ENCODE measurements at places on chromosomes 11 and 22.

DNA sequence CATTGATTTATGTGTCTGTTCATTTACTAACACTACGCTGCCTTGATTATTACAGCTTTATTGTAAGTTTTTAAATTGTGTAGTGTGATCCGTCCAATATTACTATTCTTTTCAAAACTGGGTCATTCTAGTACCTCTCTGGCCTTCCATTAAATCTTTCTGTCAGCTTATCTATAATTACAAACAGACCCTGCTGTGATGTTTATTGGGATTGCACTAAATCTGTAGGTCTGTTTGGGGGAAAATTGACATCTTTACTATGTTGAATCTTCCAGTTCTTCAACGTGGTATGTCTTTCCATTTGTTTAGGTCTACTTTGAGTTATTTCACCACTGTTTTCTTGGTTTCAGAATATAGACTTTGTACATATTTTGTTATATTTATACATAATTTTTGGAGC, 15.6 kb downstream of the CABIN1 start:
- DNase-seq: no peak

DNA sequence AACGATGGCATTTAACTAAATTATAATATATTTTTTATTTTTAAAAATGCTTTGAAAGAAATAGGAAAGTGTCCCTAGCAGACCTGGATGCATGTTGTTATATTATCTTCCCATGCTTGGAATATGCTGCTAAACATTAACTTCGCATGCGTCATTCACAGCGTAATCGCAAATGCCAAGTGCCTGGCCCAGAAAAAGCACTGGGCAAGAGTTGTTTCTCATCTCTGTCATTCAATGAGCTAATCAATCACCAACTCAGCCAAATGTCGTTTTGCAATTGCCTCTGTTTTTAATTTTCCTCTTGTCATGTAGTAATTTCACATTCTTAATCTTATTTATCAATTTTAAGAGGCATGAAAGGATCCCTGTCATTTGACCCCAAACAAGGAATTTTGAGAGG, 1421.9 kb downstream of the BRD1 start:
- no peak for DNase-seq

DNA sequence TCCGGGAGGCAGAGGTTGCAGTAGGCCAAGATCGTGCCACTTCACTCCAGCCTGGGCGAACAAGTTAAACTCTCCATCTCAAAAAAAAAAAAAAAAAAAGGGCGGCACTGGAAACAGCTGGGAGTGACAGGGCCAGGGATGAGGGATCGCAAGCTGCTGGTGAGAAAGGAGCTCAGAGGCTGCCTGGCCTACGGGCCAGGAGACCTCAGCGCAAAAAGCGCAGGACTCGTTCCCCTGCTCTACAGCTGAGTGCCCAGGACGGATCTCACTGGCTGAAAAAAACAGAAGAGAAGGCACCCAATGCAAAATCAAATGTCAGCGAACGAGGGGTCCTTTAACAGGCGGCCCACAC, 650 bp upstream of the NUP50 start:
- DNase-seq: no peak

- DNase-seq: peak; percentile 56
Observed at GRCh38 chr11:17014321-17014832, at the start of gene PLEKHA7. TSS of gene PLEKHA7 (minus strand) at chr11:17014414. CDS start at chr11:17014401, 13 bp downstream.

GRCh38 chr11:46692450-46692849, 8.0 kb downstream of the ARHGAP1 start:
- no peak for DNase-seq

Measured in Peyer's patch (tissue), 4 donors.